ENCODE measurements at places on chromosomes 11 and 22.

- no peak for DNase-seq
Measured at GRCh38 chr11:86723281-86723680, 50.9 kb upstream of the ME3 start.

GRCh38 chr11:68016904-68017817 lies 7.0 kb downstream of the ALDH3B1 start:
- DNase-seq, result no peak

DNA sequence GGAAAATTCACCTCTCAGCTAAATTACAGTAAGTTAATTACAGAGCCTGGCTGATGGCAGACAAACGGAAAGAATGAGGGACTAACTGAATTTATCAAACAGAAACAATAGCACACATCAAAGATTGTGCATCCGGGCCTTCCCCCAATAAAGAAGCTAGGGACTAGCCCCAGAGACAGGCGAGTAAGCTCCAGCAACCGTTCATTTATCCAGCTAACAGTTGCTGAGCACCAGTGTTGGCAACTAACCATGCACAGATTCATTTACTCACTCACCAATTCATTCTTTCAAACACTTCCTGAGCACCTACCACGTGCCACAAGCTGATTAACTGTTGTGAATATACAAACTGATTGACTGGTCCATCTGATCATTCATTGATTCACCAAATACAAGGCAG lies 51.2 kb downstream of the SMCO4 start:
- DNase-seq, result no peak

DNA sequence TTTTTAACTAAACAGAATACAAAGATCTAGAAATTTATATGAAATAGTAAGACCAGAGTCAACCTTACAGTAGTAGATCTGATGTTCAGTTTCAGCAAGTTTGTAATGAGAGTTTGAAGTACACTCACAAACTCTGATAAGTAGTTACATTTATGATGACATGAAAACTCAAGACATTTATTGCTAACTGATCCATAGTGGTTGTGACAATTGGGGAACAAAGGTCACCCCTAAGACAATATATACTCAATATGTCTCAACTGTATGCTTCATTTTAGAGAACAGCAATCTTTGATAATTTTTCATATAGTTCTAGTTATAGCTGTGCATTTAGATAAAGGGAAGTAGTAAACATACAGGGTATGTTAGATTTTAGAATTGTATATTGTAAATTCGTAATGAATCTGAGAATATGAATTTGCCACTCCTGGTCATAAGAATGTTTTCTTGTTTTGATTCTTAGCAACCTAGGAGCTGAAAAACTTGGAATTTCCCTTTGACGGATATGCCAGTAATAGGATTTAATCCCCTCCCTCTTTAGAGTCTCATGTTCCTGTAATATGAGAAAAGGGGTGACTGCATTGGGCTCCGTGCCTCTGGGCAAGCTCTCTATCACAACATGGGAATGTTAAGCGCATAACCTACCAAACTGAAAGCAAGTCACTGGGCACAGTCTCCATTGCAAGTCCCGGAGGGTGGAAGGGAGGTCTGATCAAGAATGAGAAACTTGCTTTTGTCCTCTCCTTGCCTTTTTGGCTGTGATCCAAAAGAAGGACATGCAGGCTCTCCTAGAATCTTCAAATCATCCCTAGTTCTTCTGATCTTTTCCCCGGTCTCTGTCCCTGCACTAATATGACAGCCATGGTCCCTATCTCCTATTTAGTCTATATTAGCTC lies 11.4 kb downstream of the OR10D3 start:
- no peak for DNase-seq

DNA sequence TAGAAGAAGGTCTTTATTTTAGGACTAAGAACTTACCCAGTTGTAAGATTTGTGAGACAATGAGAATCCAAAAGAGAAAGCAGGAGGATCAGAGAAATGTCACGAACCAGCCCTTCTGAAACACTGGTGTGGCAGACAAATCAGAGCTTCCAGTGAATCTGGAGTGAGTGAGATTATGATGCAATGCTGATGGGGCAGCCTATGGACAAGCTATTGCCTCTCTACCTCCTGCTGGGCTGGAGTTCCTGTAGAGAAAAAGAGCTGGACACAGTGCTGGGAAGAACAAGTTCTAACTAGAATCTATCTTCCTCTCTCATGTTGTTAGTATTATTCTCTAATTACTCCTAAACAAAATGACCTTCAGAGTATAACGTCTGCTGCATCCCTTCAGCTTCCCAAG lies 12.0 kb upstream of the ANO3 start:
- DNase-seq, result no peak

DNA sequence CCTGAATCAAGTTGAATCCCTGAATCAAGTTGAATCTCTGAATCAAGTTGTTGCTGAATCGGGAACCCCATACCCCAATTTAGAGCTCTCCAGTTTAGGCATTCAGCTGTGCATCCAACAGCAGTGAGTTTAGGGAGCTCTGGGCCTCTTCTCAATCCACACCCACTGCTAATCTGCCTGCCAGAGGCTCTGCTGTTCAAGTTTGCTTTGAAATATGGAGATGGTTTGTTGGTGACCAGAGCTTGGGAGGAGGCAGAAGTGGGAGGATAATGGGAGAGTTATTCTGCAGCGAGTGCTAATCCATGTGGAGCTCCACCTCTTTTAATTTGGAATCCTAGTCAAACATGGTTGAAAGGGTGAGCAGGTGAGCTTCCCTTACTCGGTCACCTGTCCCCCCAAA lies 22.4 kb downstream of the EHF start:
- no peak for DNase-seq

- peak; percentile 61 for DNase-seq
Measured at GRCh38 chr11:113562981-113563461, 87.8 kb upstream of the DRD2 start.

GRCh38 chr11:100816823-100817222 lies 129.7 kb downstream of the ARHGAP42 start:
- DNase-seq, result no peak

GRCh38 chr22:29263791-29264276 lies 3.9 kb downstream of the RHBDD3 start:
- DNase-seq, result no peak

- peak; percentile 79 for DNase-seq
Measured at GRCh38 chr11:129117595-129118350, 74.4 kb downstream of the ARHGAP32 start.

DNA sequence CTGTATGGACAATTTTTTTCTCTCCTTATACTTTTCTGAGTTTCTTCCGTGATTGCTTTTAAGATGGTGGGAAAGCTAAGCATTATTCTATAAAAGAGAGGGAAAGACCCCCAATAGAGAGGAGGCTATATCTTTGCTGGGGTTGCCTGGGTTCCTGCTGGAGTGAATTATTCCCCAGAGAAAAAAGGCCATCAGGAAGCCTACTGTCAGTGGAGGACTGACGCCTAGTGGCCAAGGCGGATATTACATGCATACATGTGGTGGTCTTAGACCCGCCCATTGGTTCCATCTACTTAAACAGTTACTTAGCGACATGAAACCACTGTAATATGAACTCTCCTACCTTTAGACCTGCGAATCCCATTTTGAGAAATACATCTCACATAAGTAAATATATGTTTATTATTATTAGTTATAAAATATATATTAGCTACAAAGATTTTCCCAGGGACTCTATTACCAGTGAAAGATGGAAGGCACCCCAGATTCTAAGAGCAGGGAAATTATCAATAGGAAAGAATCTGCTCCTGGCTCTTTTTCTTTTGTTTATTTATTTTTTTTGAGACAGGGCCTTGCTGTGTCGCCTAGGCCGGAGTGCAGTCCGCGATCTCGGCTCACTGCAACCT lies 15.7 kb upstream of the PGA3 start:
- peak; percentile 64 for DNase-seq

DNA sequence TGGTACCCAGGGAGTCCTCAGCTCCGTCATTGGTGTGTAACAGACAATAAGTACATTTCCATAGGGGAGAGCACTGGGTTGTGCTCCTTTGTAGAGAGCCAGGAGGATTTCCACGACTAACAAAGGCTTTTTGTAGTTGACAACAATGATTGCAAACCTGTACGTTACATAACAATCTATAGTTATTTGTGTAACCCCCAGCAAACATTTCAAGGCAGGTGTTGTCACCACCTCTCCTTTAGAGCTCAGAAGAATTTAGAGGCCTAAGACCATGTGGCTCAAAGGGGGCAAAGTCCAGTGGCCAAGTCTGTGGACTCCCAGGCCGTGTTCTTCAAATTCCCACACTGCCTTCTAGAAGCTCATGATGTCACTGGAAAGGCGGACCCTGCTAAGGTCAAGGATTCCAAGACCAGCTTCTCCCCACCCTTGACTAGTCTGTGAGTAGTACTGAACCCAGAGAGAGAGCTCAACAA lies 15.8 kb downstream of the RPL27A start:
- no peak for DNase-seq

GRCh38 chr11:118748056-118748455 lies 42.9 kb downstream of the DDX6 start:
- DNase-seq, result no peak

DNA sequence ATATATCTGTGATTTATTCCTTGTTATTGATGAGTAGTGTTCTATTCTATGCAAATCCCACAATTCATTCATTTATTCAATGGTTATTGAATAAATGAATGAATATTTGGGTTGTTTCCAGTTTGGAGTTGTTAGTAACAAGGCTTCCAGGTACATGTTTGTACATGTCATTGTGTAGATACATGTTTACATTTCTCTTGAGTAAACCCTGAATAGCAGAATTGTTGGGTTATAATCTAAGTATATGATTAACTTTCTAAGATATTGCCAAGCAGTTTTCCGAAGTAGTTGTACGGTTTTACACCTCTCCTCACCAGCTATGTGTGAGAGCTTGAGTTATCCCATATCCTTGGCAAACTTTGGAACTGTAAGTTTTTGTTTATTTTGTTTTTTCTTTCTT lies 18.5 kb upstream of the OR8G1 start:
- no peak for DNase-seq

DNA sequence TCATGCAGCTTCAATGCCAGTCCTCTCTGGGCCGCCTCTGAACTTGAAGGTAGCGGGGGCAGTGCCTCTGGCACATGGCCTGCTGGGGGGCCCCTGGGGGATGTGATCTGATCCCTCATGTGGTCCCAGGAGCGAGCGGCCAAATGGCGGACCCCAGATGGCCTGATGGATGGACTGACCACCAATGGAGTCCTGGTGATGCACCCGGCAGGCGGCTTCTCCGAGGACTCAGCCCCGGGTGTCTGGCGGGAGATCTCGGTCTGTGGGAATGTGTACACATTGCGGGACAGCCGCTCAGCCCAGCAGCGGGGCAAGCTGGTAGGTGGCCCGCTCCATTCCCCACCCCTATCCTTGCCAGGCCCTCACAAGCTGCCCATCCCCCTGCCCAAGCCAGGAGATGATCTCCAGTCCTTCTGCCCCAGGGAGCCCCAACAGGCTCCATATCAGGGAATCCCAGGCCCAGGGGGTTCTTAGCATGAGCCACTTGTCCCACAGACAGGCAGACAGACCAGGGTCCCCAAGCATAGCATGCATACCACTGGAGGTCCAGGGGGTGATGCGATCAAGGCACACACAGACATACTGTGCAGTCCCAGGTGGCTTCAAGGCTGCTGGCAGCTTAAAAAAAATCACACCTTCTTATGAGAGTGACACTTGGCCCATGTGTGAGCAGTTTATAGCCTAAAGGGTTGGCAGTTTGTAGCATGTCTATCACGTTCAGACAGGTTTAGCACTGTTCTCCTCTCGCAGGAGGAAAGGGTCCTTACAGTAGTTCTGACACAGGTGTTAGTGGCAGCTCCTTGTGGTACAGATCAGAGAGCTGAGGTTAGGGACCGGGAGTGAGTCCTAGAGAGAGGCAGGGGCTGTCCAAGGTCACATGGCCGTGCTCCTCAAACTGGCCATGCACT lies 6.4 kb upstream of the DPP3 start:
- no peak for DNase-seq

DNA sequence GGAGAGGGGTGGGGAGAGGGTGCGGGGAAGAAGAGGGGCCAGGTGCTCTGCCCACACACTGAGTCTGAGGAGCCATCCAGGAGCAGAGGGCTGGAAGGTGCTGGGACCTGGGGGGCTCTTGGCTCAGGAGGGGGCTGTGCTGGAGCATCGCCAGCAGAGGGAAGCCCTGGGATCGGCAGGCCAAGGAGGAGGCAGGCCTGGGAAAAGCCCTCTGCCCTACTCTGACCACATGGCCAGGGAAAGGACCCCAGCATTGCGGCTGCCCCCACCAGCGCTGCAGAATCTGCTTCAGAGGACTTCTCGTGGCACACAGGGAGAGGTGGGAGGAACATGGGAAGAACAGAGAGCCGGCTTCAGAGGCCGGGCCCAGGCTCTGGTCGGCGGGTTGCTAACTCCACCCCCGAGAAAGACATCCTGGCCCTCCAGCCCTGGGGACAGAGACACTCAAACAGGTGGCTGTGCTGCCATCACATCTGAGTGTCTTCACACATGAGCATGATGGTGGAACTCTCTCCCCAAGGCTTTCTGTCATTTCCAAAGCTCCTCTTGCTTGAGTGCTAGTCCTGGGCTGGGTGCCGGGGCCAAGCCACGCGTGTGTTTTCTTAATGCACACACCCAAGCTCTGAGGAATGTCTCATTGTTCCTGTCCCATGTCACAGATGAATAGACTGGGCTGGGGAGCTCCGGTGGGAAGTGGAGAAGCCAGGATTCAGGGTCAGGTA lies 1378.0 kb downstream of the BRD1 start:
- no peak for DNase-seq

GRCh38 chr11:79236541-79236971 lies 204.3 kb downstream of the TENM4 start:
- peak; percentile 30 for DNase-seq

- DNase-seq, result no peak
Measured at GRCh38 chr11:21564095-21564494, 628.8 kb upstream of the ANO5 start.

DNA sequence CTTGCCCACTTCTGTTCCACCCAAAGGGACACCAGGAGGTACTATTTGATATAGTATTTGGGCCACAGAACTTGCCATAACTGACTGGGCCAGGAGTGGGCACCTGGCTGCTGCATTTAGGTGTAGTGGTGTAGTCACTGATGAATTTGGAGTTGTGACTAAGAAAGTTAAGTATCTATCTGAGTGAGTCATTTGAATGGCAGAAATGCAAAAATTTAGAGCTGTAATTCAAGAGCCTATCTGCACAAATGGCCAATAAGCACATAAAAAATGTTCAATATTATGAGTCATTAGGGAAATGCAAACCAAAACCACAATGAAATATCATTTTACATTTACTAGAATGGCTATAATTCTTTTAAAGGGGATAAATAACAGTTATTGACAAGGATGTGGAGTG lies 14.7 kb downstream of the GLYATL2 start:
- no peak for DNase-seq

All from trophoblast cell (in vitro differentiated cells and primary cell).